ENCODE measurements at places on chromosomes 2 and 18.

GRCh38 chr18:57077786-57078552 is 68.9 kb upstream of the BOD1L2 start:
- DNase-seq, result peak; percentile 57

DNA sequence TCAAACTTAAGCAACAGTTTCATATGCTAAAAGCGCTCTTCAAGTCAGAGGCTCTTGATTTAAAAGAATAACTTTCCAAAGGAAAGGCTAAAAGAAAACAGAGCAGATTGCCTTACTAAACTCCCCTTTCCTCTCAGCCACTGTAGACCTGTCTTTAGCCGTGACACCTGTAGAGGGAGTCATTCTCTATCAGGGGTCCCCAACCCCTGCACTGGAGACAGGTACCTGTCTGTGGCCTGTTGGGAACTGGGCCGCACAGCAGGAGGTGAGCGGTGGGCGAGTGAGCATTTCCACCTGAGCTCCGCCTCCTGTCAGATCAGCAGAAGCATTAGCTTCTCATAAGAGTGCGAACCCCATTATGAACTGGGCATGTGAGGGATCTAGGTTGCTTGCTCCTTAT is 9.6 kb downstream of the SLC14A1 start:
- no peak for DNase-seq

GRCh38 chr2:204428675-204429074 is 116.6 kb upstream of the PARD3B start:
- DNase-seq, result no peak

DNA sequence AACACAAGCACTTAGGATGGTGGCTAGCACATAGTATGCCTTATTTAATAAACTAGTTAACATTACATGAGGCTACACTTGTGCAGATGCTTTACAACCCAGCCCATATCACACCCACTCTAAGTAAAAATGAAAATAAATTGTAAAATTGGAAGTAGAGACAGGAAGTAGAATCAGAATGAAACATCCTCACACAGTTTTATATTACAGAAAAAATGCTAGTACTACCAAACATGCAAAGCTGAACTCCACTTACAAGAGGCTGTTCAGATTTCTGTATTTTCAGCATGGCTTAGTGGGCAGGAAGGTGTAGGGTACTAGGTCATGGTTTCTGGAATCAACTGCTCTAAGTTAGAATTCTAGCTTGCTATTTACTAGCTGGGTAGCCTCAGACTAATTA is 18.2 kb upstream of the CRIM1 start:
- no peak for DNase-seq

DNA sequence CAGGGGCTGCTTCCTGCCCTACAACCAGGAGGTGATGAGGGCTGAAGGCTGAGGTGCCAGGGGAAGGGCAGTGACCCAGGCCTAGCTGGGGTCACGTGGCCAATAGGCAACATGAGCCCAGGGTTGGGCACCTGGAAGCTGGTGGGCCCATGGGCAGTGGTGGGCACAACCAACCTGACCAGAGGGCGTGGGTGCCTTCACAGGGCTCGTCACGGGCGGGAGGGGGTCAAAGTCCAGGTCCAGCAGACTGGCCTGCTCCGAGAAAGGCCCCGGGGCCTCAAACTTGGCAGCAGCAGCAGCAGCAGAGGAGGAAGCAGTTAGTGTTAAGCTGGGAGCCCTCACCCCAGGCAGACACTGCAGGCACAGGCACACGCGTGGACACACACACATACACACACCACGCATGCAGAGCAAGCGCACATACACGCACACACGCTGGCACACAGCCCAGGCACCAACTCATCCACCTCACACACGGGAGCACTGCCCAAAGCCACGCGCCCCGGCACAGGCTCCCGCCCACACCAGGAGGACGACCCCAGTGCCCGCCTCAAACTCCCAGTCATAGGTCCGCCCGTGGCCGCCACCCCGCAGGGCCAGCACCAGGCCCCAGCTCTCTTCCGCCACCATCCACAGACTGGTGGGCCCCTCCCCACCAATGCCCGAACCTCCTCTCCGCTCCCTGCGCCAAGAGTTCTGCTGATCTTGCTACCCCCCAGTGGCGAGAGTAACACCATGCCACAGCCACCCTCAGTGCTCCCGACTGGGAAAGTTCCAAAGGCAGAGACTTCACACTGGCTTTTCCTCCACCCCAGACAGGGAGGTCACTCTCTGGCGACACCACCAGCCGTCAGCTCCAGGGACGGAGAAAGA is 53.0 kb downstream of the BIN1 start:
- no peak for DNase-seq

GRCh38 chr2:132462236-132462635 is 45.6 kb downstream of the GPR39 start:
- no peak for DNase-seq

- DNase-seq, result no peak
Measured at GRCh38 chr2:5479265-5479928, 212.8 kb upstream of the SOX11 start.

DNA sequence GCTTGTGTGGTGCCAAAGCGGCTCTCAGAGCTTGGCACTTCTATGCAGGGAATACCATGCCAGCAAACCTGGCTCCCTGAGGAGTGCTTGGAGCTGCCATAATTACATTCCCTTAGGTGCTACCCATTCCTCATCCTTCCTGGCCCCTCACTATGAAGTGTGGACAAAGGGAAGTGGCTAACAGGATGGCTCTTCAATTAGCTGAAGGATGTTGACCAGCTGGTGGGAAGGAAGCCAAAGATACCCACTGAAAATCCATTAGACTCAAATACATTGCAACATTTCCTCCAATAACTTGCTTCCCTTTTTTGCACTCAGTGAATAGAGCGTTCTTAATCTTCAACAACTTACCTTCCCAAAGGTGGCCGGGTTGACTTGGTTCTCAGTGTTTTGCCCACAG is 8.5 kb downstream of the RFX8 start:
- DNase-seq, result no peak

- DNase-seq, result no peak
Measured at GRCh38 chr2:15826273-15826717, 114.1 kb upstream of the MYCN start.

DNA sequence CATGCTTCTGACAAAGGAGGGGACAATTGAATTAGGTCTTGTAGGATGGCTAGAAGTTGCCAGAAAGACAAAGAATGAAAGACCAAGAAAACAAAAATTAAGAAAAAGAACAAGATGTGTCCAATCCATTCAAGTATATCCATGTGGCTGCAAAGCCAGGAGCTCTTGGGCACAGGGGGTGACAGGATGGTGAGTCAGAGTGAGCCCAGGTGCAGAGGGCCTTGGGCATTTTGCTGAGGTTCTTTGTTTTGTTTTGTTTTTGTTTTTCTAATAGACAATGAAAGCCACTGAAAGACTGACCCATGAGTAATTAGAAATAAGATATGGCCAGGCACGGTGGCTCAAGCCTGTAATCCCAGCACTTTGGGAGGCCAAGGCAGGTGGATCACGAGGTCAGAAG is 104.6 kb upstream of the KLHL29 start:
- DNase-seq, result no peak

GRCh38 chr2:64751286-64752260 is 97.9 kb upstream of the SERTAD2 start:
- no peak for DNase-seq

DNA sequence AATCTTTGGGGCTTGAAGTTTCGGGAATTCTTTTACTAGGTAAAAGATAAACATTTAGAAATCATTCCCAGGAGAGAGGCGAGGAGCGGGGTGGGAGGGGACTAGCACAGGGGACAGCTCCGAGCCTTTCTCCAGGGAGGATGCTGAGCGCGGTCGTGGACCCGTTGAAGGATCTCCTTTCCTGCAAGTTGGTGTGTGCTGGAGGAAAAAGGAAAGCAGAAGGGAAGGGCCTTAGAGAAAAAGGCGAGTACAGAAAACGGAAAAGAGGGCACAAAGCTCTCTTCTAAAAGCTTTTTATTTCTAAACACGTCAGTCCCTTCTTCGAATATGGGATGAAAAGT is 640 bp downstream of the SLC39A6 start:
- peak; percentile 28 for DNase-seq

DNA sequence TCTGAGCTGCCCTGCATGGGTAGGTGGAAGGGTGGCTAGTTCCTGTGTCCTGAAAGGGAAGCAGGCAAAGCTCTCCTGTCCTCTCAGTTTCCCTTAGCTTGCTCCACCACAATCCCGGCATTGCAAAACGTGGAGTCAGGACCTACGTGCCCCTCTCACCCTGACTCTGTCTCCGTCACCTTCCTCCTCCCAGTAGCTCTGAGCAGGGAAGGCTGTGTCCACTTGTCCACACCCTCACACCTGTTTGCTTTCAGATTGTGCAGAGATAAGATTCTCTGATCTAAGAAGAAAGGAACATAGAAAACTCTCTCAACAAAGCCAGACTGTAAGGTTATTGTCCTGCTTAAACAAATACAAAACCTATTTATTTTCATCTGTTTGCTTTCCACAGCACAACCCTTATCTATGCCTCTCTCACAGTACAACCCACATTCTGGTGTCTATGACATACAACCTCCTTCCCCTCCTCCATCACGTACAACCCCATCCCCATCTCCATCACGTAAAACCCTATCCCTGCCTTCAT is 79.0 kb downstream of the ALPK2 start:
- DNase-seq, result no peak
